Amniotic epithelial cell (primary cell): ENCODE measurements at places on chromosomes 5 and 9.

DNA sequence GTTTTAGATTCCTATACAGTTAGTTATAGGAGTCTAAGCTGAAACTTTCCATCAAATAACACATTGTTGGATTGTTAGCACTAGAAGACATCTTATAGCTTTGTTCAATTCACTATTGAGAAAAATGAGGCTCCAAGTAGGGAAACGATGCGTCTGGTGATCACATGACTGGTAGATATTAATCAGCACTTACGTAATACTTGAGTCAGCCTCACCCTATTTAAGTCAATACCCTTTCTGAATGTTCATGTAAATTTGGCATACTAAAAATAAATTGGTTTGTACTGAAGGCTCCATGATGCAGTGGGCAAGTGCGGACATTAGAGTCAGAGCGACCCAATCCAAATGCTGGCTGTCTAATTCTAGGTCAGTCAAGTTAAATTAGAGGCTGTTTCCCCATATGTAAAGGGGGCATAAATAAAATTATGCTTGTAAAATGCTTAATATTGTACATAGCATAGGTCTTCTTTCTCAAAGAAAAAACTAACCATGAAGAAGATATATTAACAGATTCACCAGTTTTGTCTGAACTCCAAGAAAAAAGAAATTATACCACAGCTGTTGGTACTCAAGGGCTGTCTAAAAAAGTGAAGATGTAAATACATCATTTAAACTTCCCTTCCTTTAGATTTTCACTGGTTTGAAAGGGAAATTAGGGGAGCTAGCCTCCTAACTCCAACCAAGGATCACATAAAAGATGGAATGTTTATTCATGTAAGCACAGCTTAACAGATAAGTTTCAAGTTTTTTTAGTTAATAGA is 406.6 kb upstream of the TLE4 start:
- DNase-seq = peak; percentile 79

- DNase-seq = no peak
These were observed 279.3 kb upstream of the TARS1 start for GRCh38 chr5:33161421-33161820.

- no peak for DNase-seq
These were observed 5.3 kb upstream of the OTP start for GRCh38 chr5:77643654-77644370.

- peak; percentile 43 for DNase-seq
These were observed 466.9 kb upstream of the ARRDC3 start for GRCh38 chr5:91850031-91850430.

- peak; percentile 65 for DNase-seq
These were observed 7.9 kb upstream of the SYNPO start for GRCh38 chr5:150632305-150633160.

DNA sequence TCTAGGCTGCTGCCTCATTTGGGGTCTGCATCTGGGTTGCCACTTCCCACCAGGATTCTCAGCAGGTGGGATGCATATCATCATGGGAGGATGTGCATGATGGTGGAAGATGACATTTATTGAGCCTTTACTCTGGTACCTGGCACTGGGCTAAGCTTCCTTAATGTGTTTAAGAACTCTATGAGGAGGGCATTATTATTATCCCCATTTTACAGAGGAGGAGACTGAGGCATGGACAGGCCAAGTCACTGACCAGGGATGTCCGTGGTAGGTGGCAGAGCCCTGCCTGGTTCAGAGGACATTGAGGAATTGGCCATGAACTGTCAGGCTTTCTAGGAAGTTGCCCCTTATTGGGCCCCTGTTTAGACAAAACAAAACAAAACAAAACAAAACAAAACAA is 31.1 kb upstream of the TIFAB start:
- no peak for DNase-seq

- peak; percentile 64 for DNase-seq
These were observed 2.9 kb upstream of the PTGER4 start for GRCh38 chr5:40676613-40677343.

- peak; percentile 63 for DNase-seq
These were observed 5.2 kb downstream of the CRB2 start for GRCh38 chr9:123361086-123361730.

- DNase-seq = peak; percentile 48
These were observed 93.7 kb upstream of the MRPS30 start for GRCh38 chr5:44714871-44715561.
